ENCODE measurements at places on chromosomes 7 and 10.
A peak's percentile ranks its signal among the peaks of the same experiment; 100 is the strongest.

- DNase-seq, result peak; percentile 75
Observed at GRCh38 chr10:95430231-95430951, 130.8 kb downstream of the SORBS1 start.

DNA sequence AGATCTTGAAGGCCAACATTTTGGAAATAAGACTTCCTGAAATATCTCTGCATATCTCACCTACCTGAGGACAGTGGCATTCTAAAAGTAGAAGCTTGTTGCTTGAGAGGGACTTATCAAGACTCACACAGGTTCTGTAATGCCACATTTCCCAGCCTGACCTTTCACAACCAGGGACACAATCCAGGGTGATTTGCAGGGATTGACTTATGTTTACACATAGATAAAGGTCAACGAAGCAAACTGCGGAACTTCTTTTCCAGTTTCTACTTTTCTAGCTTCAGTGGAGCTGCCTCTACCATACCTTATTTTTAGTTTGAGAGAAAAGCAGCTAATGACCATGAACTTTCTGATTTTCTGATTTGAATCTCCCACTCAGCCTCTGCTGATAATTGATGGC, 148.7 kb downstream of the SLC16A9 start:
- no peak for DNase-seq

DNA sequence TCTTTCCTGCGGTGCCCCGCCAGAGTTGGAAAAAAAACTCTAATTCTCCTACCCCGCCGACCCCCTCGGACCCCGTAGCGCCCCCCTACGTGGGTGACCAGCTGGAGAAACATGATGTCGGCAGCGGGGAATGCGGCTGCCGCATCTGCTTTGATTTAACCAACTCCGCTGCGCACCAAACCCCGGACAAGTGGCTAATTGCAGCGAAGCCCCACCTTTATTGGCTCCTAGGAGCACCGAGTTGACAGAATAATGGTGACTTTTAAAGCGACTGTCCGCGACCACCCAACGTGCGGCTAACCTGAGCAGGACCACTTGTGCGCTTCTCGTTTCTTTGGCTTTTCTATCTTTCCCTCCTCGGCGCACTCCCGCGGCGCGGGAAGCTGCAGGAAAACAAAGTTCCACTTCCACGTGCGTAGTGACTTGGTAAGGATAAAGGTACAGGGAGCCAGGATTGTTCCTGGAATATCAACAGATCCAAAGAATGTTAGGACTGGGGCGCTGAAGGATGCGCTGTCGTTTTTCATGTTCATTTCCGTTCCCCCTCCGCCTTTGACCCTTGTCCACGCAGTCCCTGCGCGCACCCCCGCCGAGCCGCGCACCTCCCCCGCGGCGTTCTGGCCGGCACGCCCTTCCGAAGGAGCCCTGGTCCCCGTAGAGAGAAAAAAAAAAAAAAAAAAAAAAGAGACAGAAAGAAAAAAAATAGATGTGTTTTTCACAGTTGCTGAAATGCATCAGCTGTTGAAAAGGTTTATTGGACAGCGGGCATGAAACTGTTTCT, 1.4 kb downstream of the WNT16 start:
- DNase-seq, result peak; percentile 24

GRCh38 chr7:7352845-7353244, 170.5 kb downstream of the C1GALT1 start:
- no peak for DNase-seq

DNA sequence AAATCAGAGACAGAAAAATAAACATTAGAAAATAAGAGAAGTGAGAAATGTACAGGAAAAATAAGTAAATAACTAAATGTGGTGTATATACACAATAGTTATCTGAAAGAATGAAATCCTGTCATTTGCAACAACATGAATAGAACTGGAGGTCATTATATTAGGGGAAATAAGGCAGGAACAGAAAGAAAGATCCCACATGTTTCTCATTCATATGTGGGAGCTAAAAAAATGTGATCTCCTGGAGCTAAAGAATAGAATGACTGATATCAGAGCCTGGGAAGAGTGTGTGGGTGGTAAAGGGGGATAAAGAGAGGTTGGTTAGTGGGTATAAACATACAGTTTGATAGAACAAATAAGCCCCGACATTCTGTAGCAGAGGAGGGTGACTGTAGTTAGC, 27.3 kb downstream of the PLXDC2 start:
- DNase-seq, result peak; percentile 49

- no peak for DNase-seq
Observed at GRCh38 chr7:91358303-91358702, 94.1 kb downstream of the FZD1 start.

GRCh38 chr7:24017519-24017918, 266.5 kb upstream of the NPY start:
- DNase-seq, result no peak

GRCh38 chr10:4242561-4243035, 457.6 kb upstream of the KLF6 start:
- DNase-seq, result peak; percentile 96

DNA sequence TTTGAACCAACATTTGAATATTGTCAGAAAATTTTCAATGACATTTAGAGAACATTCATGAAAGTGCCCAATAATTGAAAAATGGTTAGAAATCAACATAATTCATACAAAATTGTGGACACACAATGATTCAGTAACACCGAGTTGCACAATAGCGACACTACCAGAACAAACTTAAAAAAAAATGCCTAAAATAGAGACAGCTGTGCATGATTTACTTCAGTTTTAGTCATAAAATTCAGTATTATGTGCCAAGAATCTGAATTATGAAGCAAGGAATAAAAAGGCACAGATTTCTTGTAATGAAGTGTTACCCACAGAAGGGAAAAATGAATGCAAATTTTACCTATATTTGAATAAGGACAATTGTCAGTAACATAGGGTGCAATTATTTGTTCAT, 396.0 kb downstream of the SEMA3D start:
- peak; percentile 78 for DNase-seq

GRCh38 chr7:69659983-69660382, 61.7 kb downstream of the AUTS2 start:
- DNase-seq, result peak; percentile 14

GRCh38 chr7:130263130-130263529, 3.5 kb upstream of the CPA2 start:
- no peak for DNase-seq

- DNase-seq, result no peak
Observed at GRCh38 chr10:50251394-50251793, at the start of gene ASAH2. Gene ASAH2 (minus strand): TSS chr10:50251516. CDS start chr10:50248610, 2,906 bp downstream.

GRCh38 chr10:133150656-133151055, 9.4 kb upstream of the KNDC1 start:
- no peak for DNase-seq

DNA sequence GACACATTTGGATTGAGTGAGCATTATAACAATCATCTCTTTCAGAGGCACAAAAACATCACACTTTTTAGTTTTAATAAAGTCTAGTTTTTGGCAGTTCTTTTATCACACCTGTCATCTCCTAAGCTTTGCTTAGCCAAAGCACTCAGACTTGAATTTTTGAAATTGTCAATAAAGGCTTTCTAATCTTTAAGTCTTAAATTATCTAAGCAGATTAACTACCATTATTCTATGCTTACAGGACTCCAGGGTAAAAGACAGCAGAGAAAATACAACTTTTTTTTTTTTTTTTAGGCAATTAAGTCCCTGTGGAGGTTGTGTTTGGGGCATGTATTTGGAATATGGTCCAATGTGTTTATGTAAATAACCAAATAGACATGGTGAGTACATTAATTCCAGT, 17.6 kb upstream of the DLX6 start:
- no peak for DNase-seq

DNA sequence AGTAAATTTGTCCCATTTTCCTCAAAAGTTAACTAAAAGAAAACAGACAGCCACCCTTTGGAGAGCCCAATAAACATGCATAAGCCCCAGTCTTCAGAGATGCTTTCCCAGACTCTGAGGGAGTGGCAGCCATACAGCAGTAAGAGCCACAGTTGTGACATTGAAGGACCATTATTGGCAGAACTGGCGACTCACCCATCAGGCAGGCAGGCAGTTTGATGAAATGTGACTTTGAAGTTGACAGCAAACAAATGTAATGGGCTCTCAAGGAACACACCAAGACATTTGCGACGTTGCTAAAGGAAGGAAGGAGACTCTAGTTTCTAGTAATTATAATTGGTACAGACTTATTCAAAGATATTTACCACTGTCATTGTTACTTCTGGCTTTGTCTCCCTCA, 287.5 kb upstream of the PHYHIPL start:
- DNase-seq, result no peak

- no peak for DNase-seq
Observed at GRCh38 chr10:36491926-36492325, 633.5 kb upstream of the ANKRD30A start.

DNA sequence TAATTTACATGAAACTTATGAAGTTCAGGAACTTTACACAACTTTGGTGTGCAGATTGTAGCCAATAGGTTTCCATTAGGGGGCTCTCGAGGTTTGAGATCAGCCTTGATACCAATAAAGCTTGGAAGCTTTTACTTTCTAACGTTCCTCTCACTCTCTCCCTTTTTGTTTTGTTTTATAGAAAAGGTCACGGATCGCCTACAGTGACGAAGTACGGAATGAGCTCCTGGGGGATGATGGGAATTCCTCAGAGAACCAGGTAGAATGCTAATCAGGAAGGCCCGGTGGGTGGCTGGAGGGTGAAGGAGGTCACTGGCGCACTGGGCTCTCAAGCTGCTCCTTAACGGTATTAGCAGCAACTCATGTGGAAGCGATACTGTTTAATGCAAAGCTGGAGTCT, 79.9 kb downstream of the VTI1A start:
- peak; percentile 53 for DNase-seq

DNA sequence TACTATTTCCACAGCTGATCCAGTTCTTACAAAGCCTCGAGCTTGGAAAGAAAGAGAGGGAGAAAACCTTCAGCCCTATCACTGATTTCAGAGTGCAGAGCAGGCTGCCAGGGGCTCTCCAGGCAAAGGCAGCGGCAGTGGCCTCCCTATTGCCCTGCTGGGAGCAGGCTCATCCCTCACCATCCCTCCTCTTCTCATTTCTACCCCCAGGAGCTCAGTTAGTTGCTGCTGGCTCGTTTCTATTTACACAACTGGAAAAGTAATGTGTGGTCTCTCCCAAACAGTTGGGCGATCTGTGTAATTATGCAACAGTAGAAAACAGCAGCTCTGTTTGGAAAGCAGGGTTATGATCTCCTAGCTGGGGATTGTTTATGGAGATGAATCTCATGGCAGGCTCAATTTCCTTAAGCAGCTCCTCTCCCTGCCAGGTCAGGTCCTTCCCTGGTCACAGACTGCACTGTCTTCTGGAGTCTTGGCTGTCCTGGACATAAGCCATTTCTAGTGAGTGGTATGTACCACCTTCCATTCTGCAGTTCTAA, 28.7 kb upstream of the TNS3 start:
- DNase-seq, result peak; percentile 93

DNA sequence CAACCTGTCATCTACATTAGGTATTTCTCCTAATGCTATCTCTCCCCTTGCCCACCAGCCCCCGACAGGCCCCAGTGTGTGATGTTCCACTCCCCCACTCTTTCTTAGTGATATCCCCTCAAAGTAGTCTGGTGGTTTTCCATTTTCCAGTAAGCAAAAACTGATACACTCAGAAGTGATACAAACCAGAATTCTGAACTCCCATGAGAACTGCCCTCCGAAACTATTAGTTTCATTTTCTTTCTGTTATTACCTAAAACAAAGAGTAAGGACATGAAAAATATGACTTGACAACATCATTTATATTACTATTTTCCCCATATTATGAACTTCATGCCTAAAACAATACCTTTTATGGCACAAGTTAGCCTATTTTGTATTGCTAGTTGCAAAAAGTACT, 175.0 kb downstream of the OTUD1 start:
- no peak for DNase-seq

GRCh38 chr7:21605008-21605585, 62.3 kb downstream of the DNAH11 start:
- no peak for DNase-seq

DNA sequence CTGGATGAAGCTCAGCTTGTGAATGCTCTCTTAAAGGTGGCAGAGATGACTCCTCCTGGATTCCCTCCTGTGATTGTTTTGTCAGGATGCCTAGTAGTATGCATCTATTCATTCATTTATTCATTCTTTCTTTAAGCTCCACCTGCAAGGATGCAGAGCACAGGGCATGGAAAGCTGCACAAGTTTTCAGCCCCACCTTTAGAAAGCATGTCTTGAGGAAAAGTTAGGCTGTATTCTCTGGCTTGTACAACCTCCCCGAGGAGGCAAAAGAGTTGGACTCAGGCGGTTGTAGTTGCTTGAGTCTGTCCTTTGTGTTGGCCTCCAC, 22.4 kb downstream of the ARID5B start:
- no peak for DNase-seq

DNA sequence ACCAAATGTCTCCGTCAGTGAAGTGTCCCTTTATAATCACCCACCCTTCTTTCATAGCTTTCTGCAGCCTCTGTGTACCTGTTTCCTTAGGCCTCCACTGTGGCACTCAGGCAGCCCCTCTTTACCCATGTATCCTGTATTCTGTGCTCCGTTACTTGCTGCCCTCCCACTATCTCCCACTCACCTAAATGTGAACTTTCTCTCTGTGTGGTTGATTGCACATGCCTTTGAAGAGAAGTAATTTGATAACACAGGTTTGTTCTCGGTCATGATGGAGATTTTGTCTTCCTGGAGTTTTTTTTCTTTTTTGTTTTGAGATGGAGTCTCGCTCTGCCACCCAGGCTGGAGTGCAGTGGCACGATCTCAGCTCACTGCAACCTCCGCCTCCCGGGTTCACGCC, 61.5 kb downstream of the REEP3 start:
- DNase-seq, result no peak

- DNase-seq, result no peak
Observed at GRCh38 chr10:126374435-126374834, 13.8 kb downstream of the ADAM12 start.

DNA sequence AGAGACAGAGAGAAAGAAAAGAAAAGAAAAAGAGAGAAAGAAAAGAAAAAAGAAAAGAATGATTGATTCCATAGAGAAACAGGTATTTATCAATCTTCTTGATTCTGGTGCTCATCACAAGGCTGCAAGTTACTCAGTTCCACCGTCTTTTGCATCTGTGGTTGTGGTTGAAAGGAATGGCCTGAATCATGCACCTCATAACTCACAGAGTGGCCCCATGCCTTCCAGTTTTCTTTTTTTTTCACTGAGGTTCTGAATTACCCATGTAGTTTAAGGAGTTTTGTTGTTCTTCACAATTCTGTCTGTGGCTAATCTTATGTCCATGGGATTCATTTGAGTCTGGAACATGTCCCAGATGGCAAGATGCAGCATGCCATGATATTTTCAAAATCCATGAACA, 156.0 kb downstream of the ZNF33B start:
- DNase-seq, result peak; percentile 2

- no peak for DNase-seq
Observed at GRCh38 chr7:25954395-25954794, 197.6 kb upstream of the NFE2L3 start.

DNA sequence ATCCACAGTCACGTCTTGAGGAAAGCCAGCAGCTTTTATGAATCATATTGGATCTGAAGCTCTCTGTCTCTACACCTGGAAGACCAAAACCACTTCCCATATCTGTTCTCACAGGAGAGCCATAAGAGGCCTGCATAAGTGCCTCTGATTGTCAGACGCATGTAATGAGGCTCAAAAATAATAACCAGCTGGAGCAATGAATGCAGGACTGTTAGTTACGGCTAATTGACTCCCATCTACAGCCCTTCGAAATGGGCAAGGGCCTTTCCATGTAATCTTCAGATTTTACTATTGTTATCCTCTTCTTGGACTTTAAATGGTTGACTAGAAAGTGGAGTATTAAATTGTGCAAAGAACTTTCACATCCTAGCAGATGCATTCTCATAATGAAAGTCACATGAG, 4.4 kb upstream of the SEMA3C start:
- DNase-seq, result no peak

GRCh38 chr10:97850446-97850845, 803 bp downstream of the GOLGA7B start:
- no peak for DNase-seq

- DNase-seq, result peak; percentile 92
Observed at GRCh38 chr7:41695661-41696322, 7.1 kb downstream of the INHBA start.
